T-cell (primary cell): ENCODE measurements at places on chromosomes 6 and 20. TPM values are rescaled to one million over a fixed set of nuclear protein-coding genes. Genes with fewer than 3 reads are reported as not detected.

Gene HCRTR2
- not detected for total RNA-seq

Gene PTPRT
- not detected for total RNA-seq

Gene LY6G6F
- total RNA-seq, result not detected

Gene PGC
- not detected for total RNA-seq

DNA sequence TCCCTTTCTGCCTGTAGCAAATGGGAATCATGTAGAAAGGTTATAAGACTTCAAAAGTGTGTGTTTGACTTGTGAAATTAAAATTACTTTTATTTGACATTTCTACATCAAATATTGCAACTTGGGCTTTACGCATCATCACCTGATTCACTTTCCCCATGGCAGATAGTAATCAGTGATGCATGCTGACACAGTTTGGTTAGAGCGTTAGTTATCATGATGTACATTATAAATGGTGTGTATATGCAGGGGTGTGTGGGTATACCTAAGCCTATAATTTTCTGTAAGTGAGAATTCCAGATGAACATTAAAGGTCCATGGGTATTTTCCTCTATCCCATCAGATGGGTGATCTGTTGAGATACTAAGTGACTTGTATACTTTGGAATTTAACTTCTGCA lies 141.5 kb downstream of the KLHL32 start:
- no peaks in the 10 kb centered on the region for H3K27me3 ChIP-seq
- no peak overlapping the region for H3K4me3 ChIP-seq
- H3K27ac ChIP-seq, result no peak overlapping the region
- no peak for DNase-seq
- no peaks in the 10 kb centered on the region for H3K4me1 ChIP-seq

DNA sequence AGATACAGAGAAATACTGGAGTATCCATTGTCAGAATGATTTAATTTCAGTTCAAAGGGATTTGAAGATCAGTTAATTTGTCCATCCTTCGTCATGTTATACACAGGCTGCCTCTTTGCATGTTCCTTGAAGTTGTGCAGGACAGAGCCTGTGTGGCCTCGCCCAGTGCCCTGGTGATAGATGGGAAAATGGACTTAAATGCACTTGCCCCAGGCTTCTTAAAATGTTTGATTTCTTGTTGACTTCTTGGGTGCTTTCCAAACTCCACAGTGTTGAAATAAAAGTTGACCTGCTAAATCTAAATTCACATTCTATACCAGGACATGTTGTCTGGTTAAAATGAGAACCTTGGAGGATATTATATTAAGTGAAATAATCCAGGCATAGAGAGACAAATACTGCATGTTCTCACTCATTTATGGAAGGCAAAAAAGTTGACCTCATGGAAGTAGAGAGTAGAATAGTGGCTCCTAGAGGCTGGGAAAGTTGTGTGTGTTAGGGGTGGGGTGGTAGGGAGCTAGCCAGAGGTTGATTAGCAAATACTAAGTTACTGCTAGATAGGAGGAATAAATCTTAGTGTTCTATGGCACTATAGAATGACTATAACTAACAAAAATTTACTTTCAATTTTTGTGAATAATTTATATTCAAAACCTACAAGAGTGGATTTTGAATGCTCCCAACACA lies 25.3 kb downstream of the MARCKS start:
- no peak overlapping the region for H3K27ac ChIP-seq
- no peaks in the 10 kb centered on the region for H3K36me3 ChIP-seq
- H3K4me1 ChIP-seq, result no peaks in the 10 kb centered on the region
